ENCODE measurements at places on chromosomes 3 and 15.

GRCh38 chr15:33064878-33065277, 129.6 kb downstream of the FMN1 start:
- no peak for DNase-seq

DNA sequence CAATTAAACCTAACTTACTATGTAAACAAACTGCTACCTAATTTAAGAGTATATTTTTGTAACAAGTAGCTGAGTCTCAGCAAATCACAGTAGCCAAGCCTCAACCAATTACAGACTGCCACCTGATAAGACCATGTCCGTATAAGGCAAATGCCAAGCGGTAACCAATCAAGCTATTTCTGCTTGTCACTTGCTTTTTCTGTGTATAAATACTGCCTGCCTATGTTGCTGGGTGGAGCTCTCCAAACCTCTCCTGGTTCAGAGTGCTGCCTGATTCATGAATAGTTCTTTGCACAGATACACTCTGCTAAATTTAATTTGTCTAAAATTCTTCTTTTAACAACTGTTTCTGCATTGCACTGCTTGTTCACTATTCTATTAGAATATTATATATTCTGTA, 42.6 kb downstream of the ZNF148 start:
- no peak for DNase-seq

GRCh38 chr15:25178835-25179672, 224.3 kb downstream of the SNRPN start:
- DNase-seq: no peak

GRCh38 chr15:65071381-65071811, 3.6 kb upstream of the RASL12 start:
- DNase-seq: no peak

GRCh38 chr15:51757450-51757849, 6.1 kb downstream of the TMOD2 start:
- no peak for DNase-seq

DNA sequence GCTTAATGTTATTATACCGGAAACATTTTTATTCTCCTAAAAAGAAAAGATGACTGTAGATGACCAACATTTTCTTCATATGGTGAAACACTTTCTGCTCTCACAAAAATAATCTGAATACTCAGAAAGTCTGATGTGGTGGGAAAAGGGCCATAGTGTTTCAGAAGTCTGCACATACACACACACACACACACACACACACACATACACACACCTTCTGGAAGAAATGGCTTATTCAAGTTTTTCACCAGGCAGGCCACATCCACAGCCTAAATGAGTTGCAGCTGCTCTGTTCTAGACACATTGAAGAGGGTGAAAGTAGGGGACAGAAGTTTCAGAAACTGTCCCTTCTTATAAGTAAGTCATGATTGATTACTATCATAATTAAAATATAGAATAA, 220.0 kb downstream of the ZMAT3 start:
- DNase-seq: no peak

GRCh38 chr3:174023421-174023820, 625.9 kb downstream of the NLGN1 start:
- DNase-seq: no peak

- no peak for DNase-seq
Observed at GRCh38 chr3:9246189-9246588, 3.3 kb downstream of the SRGAP3 start.

DNA sequence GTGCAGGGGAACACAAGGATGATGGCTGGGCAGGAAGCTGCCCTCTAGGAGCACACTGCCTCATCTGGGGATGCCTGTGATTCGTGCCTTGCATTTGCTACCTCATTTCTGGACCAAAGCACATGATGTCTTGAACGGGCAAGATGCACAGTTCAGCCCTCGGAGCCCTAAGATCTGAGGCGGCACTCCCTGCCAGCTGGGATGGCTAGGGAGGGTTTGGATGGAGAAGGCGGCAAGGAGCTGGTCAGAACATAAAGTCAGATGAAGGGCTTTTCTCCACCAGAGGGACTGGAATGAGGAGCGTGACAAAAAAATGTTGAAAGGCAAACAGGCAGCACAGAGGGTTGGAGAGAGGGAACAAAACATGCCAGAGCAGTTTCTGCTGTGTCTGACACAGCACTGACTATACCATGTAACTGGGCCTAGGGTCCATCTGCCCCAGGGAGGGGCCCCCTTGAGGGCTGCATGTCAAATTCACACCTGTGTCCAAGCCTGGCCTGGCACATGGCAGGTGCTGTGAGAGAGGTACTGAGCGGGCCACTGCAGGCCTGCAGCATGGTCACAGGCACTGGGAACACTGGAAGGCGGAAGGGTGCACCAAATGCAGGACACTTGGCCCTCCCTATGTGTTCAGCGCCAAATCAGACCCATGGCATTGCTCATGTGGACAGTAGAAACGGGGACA, 21.7 kb downstream of the TMEM43 start:
- no peak for DNase-seq

All from ACHN (cell line).